NCI-H524 (cell line): ENCODE measurements at places on chromosomes 2 and 18.

DNA sequence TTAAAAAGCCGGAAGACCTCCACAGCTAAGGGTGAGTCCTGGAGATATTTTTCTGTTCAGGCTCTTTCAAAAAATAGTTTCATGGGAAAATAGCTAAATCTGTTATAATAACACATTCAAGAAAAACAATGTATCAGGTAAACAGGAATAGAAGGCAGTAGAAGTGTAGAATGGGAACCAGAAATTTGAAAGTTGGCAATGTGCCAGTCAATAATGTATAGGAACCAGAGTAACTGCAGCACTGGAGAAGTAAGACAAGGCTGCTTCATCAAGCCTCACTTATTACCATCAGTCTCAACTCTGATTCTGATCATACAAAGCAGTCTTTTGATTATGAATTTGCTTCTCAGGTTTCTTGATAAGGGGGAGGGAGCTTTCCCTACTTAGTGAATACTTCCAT is 81.4 kb upstream of the VRK2 start:
- DNase-seq = no peak

DNA sequence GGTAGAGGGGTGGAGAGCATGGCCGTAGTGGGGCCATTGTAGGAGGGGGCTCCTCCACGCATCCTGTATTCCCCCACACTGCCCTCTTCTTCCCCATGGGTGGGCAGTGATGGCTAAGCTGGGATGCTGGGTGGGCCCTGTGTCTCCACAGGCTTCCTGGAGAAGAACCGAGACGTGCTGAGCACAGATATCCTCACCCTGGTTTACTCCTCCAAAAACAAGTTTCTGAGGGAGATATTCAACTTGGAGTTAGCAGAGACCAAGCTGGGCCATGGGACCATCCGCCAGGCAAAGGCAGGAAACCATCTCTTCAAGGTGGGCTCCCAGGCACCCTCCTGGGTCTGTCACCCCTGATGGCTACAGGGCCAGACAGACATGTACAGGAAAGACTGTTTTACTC is 52.8 kb downstream of the MYO7B start:
- DNase-seq = no peak

DNA sequence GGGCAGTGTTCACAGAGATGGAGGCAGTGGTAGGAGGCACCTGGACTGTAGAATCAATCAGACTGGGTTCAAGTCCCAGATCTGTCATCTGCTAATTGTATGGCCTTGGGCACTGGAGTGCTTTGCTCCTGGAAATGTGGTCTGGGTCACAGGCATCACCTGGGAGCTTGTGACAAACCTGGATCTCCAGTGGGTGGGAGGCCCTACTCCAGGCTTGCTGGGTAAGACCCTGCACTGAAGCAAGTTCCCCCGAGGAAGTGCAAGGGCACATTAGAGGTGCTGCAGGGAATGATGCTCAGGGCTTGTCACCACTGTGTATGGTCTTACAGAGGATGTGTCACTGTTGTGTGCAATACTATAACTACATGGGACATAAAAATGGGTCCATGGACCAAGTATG is 220.5 kb upstream of the ID2 start:
- no peak for DNase-seq

DNA sequence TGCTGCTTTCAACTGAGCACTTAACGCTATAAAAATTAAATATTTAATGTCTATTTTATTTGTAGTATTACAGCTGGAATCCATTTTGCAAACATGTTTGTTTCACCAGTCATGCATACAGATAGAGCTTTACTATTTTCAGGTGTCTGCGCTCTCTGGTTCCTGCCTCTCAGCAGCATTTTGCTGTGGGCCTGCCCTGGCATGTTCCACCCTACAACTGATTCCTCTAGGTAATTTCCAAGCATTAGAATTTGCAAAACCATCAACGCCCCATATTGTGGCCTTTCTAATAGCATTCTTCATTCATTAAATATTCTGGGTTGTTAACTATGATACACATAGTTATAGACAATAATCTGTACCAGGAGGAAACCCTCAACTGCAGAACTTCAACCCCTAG is 266.4 kb upstream of the DLGAP1 start:
- DNase-seq = no peak

DNA sequence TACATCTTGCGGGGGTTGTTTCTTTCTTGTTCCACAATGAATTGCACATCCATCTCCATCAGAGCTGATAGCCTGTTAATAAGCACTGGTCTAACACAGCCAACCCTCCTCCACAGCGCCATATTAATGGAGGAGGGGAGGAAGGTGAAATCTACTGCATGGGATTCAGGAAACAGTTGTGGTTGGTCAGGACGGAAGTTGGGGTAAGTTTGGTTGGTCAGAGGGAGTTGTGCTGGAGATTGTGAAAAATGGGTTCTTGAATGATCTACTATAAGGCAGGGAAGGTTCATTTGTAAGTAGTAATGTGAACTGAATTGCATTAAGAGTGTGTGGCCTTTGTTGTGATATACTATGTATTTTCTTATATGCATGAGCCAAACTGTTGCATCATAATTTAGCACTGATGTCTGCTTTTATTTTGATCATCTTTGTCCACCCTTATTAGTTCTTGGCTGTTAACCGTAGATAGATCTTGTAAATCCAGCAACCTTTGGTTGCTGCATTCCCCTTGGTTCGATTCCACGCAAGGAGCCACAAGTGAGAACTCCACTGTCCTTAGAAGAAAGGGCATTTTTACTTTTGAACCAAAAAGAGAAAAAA is 150.6 kb upstream of the MAPRE2 start:
- no peak for DNase-seq

DNA sequence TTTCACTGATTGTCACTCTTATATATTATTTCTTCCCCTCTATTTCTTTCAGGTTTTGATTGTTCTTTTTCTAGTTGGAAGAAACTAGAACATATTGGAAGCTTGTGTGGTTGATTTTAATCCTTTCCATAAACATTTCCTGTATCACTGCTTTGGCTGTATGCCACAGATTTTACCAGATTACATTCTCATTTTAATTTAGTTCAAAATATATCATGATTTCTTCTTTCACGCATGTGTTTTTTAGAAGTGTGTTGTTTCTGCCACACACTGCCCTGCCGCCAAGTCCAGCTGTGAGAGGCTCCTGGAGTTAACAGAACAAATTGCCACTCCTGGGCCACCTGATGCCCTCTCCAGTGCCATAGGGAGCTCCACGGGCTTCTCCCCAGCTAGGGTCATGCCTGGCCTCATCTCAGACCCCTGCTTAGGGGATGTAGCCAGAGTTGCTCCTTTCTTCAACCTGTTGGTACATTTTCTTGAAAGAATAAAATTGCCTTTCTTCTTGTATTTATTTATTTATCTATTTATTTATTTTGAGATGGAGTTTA is 206.2 kb upstream of the COPS8 start:
- DNase-seq = no peak

DNA sequence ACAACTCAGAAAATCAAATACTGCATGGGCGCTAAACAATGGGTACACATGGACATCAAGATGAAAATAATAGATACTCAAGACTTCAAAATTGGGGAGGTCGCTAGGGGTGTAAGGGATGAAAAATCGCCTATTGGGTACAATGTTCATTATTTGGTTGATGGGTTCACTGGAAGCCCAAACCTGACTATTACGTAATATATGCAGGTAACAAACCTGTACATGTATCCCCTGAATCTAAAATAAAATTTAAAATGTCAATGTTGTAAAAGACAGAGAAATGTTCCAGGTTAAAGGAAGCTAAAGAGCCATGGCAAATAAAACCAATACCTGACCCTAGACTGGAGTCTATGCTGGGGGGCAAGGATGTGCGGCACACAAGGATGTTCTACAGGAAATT is 80.4 kb upstream of the CCBE1 start:
- no peak for DNase-seq

DNA sequence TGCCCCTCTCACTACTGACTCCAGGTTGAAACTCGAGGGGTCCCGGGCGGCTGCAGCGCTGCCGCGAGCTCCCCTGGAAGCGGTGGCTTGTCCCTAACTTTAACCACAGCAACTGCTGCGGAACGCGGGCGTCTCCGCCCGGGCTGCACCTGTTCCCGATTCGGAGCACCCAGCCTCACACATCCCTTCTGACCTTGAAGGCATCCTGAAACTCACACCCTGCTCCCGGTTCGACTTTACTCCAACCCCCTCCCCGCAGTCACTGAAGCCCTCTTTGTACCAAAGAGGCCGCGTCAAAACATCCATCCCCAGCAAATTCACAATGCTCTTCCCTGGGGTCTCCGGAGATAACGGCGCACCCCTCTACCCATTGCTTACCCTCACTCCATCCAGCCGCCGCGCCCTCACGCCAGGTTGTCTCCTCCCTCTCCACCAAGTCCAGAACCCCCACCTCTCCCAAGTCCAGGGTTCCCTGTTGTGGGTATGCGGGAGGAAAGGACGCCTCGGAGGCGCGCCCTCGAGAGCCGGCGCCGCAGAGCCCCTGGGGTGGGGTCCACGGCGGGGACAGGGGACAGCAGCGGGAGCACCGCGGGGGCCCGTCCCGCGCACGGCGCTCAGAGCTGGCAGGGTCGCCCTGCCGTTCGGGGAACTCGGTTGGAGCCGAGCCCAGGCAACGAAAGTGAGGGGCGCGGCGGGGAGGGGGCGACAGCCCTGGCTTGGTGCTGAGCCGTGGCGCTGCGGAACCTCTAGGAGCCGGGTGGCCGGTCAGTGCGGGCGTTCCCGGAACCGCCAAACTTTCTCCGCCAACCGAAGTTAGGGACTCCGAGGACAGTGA is 934 bp downstream of the MYO5B start:
- DNase-seq = peak; percentile 17

DNA sequence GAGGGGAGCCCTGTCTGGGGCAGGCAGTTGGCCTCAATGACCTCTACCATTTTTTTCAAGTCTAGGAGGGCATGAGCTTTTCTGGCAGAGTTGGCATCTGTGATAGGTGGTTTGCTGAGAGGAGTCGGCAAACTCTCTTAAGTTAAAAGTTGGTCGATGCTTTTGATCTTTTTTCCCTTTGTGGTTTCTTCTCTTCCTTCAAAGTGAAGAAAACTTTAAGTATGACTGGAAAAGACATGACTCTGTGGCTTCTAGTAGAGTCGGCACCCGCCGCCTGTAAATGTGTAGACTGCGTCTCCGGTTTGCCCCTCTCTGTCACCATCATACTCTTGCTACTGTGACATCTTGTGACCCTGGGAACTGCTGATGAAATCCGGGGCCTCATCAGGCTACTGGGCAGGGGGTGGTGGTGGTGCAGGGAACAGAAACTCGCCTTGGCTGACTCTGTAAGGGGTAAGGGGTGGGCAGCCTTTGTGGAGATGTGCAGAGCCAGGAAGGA is 21.1 kb downstream of the INPP5D start:
- DNase-seq = no peak

- DNase-seq = no peak
Measured at GRCh38 chr2:111091811-111092211, 28.9 kb upstream of the BCL2L11 start.

DNA sequence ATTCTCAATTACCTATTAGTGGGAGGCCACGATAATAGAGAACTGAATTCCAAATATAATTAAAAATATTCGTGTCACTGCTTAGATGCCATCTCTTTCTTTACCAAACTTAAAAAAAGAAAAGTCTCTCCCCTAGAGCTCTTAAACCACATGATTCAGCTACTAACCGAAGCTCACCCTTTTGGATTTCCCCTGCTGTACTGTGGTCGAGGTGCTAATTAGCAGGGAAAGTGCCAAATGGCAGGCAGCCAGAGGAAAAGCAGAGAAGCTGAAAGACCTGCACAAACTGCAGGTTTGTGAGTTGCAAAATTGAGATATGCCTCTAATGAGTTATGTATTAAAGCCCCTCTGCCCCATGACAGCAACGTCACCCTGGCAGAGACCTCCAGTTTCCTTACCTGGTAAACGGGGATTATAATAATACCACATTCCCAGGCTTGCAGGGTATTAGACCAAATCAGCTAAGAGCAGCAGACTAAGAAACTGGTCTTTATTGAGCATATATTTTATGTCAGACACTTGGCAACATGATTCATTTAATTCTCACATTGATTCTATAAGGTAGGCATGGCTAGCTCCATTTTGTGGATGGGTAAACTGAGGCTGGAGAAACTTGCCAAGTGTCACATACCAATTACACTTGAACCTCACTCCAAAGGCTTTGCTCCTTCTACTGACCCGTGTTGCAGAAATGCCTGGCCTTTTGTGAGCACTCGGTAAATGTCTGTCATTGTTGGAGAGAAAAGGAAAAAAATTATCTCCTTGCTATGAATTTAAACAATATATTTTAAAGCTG is 259.7 kb downstream of the LPIN1 start:
- peak; percentile 10 for DNase-seq

DNA sequence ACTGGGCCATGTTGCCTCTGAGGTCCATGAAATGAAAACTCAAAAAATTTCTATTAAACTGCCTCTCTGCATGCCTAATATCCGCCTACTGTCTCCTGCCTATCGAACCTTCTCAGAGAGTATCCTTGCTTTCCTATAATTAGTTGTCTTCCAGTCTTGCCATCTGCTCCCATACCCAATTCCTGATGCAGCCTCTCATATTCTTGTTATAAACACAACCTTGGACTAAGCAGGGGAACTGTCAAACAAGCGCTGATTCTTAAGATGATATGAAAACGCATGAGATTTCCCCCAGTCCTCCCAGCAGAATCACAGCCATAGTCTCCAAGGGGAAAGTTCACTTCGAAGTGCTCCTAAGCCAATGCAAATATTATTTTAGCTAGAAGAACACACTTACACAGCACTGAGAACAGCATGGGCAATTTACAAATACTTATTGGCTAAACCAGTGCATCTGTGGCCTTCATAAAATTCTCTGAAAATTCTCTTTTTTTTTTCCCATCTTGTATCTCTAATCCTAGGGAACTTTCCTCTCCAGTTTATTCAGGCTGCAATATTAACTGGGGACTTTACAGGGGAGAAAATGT is 471.6 kb downstream of the MBD2 start:
- peak; percentile 44 for DNase-seq

DNA sequence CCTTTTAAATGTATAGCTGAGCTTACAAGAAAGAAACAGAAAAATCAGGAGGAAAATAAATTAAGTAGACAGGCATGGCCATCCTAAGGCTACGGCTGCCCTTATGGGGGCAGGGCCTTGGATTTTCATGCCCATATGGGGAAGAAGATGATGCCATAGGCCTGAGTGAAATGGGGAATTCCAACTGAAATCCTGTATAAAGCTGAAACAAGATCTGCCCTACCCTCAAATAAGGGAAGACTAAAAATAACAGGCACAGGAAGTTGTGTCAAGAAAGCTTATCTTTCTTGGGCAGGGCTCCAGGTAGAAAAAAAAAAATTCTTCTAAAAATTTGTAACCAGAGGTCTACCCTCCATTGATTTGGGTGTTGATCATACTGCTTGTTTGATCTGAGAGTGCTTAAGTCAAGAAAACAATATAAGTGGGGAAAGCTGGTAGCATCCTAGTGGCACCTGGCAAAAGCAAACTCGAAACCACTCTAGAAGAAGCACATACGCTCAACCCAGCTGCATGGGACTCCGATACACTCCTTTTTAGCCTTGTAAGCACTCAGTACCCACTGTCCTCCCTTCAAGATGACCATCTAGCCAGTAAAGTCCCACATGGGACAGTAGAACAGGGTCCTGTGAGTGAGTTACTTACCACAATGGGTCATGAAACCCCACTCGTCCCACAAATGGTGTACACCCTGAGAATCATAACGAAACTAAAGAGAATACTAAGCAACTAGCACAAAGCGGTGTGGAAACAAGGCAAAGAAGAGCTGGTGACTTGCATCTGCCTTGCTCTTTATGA is 22.3 kb downstream of the DNAH7 start:
- no peak for DNase-seq
